Mesendoderm (in vitro differentiated cells): ENCODE measurements at places on chromosomes 7 and 10.

DNA sequence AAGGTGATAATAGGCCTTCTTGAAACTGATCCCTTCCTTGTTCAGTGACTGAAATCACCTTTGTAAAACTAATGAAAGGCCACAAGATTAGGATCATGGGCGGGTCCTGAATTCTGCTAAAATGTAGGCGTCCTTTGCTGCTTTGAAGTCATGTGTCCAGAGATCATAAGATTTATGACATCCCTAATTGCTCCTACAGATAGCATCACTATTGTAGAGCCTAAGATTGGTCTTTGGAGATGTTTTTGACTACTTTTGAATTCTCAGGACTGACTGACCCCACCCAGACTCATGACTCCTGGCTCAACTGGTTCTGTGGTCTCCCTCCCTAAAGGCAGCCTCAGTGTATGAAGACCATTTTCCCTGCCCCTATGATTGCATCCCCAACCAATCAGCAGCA is 322.6 kb upstream of the SEMA3D start:
- no peak for DNase-seq

GRCh38 chr7:73890555-73891147 is 29.7 kb downstream of the TMEM270 start:
- DNase-seq, result no peak

- no peak for DNase-seq
Measured at GRCh38 chr7:154571772-154572171, 431.2 kb downstream of the PAXIP1 start.

DNA sequence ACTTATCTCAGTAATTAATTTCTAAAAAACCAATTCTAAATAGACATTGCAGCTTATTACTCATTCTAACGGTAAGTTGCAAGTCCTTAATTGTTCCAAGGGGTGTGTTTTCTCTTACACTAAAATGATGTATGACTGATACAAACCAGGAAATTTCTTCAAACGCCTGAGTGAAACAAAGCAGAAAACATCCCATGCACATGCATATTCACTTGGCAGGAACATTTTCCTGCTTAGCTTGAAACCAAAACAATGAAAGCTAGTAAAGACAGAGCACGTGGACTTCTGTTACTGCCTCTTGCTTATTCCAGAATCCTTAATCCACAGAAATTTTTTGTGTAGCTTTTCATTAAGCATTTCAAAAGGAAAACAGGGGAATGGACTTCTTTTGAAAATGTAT is 187.7 kb downstream of the MTERF1 start:
- no peak for DNase-seq

DNA sequence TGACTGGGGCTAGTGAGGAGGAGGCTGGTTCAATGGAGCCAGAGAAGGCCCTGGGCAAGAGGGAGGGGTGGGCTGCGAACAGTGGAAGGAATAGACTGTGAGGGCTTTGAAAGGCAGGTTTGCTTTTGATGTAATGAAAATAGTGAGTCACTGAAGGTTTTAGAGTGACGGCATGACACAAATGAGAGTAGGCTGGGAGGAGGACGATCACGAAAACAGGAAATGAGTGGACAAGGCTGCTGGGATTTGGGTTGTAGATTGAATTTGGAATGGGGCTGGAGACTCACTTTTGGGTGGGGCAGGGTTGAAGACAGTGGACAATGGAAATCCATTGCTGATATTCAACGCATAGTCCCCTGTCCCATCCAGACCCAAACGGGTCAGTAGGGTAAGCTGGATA is 139.6 kb downstream of the CDH23 start:
- DNase-seq, result no peak

DNA sequence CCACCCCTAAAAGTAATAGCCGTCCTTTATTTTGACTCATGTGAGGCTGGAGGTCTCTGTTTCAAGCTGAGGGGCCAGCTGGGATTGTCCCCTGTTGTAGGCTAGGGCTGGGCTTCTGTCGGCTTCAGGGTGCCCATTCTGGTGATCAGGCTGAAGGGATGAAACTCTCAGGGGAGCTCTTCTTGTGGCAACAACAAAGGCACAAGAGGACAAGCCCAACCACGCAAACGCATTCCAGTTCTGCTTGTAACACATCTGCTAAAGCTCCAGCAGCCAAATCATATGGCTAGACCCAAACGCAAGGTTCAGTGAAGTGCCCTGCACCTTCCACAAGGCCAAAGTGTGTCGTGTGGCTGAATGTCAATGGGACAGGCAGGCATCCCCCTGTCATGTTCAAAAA is 405.7 kb downstream of the INHBA start:
- DNase-seq, result peak; percentile 29

DNA sequence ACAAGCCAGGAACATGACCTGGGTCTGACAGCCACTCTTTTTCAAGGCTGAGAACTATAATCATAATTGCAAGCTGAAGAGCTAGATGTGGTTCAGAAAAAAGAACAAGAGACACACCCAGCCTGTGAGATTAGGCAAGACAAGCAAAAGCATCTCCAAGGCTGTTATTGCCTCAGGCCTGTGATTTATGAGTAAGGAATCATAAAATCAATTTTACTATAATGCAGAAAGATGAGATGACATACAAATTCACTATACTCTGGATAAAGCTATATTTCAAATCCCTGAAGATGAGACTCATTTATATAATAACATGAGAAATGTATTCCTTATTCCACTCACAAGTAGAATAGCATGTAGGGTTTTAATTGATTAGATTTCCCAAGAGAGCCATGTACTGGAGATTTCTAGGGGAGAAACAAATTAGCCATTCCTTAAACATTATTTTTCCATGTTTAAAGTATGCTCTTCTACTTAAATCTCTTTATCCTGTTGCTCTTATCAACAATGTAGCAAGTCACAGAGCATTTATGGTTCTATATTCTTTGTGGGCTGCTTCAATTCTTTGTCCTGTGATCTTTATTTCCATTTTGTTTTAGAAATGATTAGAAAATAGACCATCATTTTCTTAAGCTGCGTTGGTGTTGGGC is 47.4 kb downstream of the FHIP2A start:
- DNase-seq, result no peak

- no peak for DNase-seq
Measured at GRCh38 chr10:71509444-71509843, 112.7 kb downstream of the CDH23 start.

DNA sequence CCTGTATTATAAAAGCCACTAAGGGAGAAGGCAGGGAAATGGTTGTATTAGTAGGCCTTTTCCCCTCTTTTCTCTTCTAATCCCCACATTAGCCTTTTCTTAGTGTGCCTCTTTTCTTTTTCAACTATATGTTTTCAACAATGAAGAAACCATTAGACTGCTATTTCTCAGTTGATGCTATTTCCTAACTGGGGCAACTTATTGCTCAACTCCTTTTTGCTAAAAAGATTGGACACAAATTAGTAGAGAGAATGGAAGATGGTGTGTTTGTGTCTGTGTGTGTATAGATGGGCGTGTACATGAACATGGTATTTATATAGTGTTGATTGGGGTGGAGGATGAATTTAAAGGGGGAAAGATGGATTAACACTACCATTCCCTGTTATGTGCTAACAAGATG is 28.4 kb downstream of the TBC1D12 start:
- no peak for DNase-seq

- no peak for DNase-seq
Measured at GRCh38 chr7:101370836-101371235, 8.2 kb downstream of the COL26A1 start.

DNA sequence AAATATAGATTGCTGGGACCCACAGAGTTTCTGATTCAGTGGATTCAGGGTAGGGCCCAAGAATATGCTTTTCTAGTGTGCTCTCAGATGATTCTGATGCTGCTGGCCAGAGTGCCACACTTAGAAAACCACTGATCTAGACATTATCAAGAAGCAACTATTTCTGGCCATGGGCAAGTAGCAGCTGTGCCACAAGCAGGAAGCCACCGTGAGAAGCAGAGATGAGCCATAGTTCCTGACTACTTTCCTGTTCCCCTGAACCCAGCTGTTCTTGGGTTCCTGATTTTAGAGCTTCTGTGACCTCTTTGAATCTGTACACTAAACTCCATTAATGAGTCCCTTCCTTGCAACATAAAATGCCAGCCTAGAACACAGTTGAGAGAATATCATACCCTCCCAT is 38.1 kb upstream of the PIK3AP1 start:
- DNase-seq, result no peak

- peak; percentile 78 for DNase-seq
Measured at GRCh38 chr10:63265222-63265617, 132.1 kb downstream of the NRBF2 start.

GRCh38 chr10:131553581-131553980 is 242.1 kb upstream of the TCERG1L start:
- DNase-seq, result no peak

- DNase-seq, result no peak
Measured at GRCh38 chr7:300048-300447, 10.1 kb downstream of the FOXL3 start.

DNA sequence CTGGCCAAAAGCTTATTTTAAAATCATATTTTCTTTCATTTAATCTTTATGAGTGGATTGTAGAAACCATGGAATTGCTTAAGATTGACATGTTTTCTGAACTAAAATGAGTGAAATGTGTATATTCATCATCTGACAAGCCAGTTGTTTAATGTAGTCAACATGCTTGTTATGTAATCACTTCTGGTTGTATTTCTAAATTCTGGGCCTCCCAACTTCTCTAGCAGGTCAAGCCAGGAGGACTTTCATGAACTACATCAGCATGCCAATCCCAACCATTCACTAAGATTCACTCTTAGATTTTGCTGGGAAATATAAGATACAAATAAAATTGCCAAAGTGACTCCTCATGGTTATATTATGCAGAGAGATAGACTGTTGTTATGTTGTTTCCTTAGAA is 21.1 kb upstream of the MAP3K8 start:
- DNase-seq, result no peak

DNA sequence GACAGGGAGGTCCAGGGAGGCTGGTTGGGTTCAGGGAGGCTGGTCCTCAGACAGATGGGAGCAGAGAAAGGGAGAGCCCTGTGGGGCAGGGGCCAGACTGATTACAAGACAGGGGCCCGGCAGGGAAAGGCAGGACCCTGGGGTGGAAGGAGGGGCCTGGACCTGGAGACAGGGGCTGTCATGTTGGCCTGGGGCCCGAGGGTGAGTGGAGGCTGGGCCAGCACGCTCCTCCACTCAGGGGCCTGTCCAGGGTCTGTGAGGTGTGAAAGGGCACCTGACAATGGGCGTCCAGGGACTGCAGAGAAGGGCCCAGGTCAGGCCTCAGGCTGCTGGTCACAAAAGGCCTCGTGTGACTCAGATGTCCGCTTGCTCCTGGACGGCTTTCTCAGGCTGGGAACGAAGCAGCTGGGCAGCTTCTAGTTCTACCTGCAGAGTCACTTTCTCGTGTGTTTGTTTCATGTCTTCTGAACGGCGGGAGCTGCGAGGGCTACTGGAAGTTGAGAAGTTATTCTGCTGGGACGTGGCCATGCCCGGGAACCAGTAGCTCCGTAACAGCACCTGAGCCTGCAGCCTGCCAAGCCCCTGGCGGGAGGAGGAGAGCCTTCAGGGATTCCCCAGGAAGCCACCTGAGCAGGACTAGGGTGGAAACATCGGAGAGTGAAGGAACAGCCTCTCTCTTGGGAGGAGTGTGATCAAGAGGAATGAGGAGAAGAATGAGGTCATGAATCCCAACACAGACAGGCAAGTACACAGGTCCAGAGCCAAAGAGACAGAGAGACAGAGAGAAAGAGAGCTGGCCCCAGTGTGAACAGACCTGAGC is 65.8 kb downstream of the KLF6 start:
- DNase-seq, result no peak

DNA sequence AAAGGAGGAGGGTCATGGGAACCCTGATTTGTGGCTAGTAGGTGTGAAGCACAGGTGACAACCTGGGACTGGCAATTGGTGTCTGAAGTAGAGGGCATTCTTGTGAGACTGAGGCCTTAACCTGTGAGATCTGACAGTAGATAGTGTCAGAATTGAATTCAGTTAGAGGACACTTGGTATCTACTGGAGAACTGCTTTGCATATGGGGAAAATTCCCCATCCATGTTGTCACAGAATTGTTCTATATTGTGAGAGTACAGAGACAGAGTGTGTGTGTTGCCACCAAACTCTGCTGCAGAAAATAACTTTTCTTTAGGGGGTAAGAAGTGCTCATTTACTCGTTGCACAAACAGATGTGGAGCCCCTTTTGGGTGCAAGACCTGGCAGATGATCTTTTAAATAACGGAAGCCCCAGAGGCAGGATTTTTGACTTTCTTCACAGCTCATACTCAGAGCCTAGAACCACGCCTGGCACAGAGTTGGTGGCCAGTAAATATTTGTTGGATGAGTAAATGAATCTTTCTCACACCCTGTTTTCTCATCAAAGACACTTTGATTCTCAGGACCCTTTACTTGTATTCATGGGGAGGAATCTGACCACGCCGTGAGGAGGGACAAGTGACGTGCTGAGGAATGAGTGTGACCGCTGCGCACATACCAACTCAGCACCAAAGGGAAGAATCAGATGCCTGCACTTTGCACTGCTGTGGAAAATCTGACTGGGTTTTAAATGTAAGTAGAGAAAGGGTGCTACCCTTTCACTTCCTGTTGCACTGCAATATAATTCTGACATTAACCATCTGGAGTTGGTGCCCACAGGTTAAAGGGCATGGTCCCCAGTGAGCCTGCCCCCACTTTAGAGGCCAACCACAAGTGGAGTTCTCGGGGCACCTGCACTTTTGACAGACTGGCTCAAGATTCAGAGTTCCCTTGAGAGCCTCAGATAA is 39.2 kb upstream of the SDHAF3 start:
- no peak for DNase-seq

DNA sequence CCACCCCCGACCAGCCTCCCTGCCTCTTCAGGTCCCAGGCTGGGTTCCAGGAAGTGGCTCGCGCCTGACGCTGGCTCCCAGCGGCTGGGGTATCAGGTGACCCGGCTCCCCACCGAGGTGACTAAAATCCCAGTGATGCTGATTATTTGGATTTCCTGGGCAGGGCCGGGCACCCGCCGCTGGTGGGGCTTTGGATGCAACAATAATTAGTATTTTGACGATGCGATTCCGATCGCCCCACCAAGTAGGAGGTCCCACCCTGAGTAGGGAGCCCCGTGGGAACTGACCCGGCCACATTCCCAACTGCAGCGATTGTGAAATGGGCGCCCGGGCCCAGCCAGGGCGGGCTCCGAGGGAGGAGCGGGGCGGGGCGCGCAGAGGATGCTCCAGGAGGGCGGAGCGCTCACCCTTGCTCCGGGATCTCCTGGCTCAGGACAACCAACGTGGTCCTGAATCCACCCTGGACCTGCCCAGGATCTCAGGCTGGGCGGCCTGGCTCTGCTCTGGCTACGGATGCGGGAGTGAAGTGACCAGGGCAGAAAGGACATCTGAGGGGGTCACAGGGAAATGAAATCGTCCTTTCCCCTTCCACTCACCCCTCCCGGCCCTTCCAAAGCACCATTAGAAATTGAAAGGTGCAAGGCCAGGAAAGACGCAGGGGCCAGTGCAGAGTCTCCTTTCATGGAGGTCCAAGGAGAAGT is 32.6 kb downstream of the DUSP5 start:
- DNase-seq, result peak; percentile 97

DNA sequence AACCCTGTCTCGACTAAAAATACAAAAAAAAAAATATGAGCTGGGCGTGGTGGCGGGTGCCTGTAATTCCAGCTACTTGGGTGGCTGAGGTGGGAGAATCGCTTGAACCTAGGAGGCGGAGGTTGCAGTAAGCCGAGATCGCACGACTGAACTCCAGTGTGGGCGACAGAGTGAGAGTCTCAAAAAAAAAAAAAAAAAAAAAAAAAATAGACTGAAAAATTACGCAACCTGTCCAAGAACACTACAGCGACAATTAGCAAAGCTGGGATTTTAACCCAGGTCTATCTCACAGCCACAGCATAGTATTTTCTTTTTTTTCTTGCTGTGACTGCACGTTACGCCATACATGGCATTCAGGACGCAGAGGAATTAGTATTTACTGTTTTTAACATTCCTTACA is 1.1 kb upstream of the RABGEF1 start:
- no peak for DNase-seq
